ENCODE measurements at places on chromosomes 7 and 10. TPM values are rescaled to one million over a fixed set of nuclear protein-coding genes. Genes with fewer than 3 reads are reported as not detected.

- DNase-seq, result no peak
Measured at GRCh38 chr10:336247-336646, 201.0 kb downstream of the ZMYND11 start.

GRCh38 chr10:117509573-117509972 is 33.0 kb upstream of the EMX2 start:
- DNase-seq, result no peak

DNA sequence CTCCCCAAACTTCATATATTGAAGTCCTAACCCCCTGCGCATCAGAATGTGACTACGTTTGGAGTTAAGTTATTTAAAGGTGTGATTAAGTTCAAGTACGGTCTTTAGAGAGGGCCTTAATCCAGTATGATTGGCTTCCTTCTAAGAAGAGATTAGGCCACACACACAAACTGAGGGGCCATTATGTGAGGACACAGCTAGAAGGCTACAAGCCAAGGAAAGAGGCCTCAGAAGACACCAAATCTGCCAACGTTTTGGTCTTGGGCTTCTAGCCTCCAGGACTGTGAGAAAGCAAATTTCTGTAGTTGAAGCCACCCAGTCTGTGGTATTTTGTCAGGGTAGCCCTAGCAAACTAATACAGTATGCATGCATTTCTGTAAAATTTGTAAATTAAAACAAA is 41.7 kb downstream of the REEP3 start:
- no peak for DNase-seq

- peak; percentile 59 for DNase-seq
Measured at GRCh38 chr10:91552274-91553095, 80.4 kb downstream of the PPP1R3C start.

DNA sequence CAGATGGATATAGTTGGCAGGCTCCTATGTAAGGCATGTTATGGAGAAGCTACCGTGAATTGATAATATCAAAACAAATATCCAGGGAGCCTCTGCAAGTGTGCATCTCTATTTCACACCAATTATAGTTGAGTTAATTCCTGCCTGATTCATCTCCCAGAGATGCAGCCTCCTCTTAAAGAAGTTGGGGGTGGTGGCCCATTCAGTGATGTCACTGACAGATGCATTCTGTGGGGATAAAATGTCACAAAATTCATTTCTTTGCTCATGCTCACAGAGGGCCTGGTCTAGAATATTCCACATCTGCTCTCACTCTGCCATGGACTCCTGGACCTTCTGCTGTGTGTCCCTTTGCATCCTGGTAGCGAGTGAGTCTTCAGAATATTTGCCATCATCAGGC is 189.1 kb upstream of the PRSS1 start:
- no peak for DNase-seq

- no peak for DNase-seq
Measured at GRCh38 chr7:69630292-69630691, 32.0 kb downstream of the AUTS2 start.

DNA sequence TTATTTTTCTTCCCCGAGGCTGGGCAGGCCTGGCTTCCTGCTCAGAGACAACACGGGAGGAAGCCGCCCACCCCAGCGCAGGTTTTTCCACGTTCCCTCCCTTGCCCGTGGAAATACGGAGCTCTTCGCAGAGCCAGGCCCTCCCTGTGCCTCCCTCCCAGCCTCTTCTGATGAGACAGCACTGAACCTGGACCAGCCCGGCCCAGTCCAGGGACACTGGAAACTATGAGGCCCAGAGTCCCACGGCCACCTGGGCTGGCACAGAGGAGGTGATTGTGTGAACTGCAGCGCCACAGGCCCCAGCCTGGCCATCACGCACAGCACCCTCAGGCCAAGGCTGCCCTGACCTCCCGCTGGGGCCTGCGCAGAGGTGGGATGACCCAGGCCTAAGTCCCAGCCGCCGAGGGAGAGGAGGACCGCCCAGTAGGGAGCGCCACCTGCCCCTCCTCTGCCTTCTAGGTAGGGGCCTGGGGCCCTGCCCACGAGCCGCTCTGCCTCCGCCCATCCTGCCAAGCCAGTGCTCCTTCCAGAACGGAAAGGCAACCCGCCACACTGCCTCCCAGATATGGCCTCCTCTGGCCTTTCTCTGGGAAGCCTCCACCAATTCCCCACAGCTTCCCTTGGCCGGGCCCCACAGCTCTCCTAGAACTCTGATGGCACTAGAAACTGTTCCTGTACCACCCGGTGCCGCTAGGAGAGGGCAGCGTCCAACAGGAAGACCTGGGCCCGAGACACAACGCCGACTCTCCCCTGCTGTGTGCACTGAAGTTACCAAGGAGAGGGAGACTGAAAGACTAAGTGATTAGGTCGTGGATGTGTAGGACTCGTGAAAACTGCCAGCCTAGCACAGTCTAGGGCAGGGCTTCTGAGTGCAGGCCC is 57.2 kb downstream of the PROSER2 start:
- DNase-seq, result no peak

GRCh38 chr7:100130608-100131453 is 4.1 kb downstream of the MBLAC1 start:
- peak; percentile 76 for DNase-seq

GRCh38 chr10:11262494-11263345 is 245.0 kb downstream of the CELF2 start:
- DNase-seq, result no peak

- peak; percentile 96 for DNase-seq
Measured at GRCh38 chr7:94183289-94183749, 179.2 kb upstream of the BET1 start.

- peak; percentile 22 for DNase-seq
Measured at GRCh38 chr10:96700374-96701099, 19.8 kb downstream of the PIK3AP1 start.

- DNase-seq, result peak; percentile 80
Measured at GRCh38 chr10:31669357-31669756, 259.3 kb downstream of the ARHGAP12 start.

DNA sequence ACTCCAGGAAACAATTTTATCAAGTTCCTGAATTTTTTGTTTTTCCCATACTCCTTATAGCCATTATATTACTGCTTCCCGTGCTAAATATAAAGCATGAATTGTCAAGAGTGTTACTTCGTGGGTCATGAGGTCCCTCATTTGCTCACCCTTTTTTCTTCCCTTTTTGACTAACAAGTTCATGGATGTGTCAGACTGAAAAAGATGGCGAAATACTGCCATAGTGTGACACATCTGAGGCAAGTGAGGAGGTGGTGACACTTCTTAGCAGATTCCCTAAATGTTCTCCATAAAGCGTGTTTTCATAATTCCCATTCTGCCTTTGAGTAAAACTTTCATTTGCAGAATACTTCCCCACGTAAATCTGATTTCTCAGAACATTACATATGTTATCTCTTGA is 269.6 kb upstream of the FZD1 start:
- no peak for DNase-seq

GRCh38 chr7:68125168-68125567 is 1128.5 kb downstream of the TYW1 start:
- no peak for DNase-seq

- no peak for DNase-seq
Measured at GRCh38 chr10:45235798-45236220, 79.6 kb downstream of the OR13A1 start.

DNA sequence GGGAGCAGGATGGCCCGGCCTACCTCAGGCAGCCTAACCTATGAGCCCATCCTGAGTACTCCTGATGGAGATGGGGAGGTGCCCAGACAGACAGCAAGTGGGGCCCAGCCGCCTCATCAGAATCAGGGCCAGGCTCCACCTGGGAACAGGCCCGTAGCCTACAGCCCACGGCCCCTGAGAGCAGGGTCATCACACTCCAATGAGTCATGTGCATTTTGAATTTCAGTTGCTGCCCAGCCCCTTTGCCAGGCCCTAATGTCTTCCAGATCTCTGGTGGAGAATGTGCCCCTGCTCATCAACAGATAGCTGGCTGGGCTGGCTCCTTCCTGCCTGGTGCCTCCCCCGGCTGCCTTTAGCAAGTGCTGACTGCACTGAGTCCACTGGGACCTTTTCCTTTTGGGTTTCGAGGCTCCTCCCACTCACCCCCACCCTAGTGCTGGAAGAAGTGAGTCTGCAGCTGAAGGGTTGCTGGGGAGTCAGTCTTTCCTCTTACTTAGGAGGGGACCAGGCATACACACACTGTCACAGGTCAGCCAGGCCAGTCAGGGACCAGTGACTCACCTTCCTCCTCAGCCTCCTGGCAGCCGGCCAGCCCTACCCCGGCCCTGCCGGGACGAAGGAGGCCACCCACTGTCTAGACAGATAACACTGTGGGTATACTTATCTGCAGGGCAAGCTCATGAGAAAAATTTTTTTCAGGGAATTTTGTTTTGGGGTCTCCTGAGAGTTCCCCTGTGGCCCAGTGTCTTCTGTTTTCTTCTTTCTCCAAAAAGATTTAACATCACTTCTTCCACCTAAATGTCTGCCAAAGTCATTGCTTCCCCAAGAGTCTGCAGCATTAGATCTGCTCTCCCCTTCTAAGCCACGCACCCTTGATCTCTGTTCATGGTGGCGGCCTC is 9.1 kb upstream of the ASIC3 start:
- peak; percentile 53 for DNase-seq

DNA sequence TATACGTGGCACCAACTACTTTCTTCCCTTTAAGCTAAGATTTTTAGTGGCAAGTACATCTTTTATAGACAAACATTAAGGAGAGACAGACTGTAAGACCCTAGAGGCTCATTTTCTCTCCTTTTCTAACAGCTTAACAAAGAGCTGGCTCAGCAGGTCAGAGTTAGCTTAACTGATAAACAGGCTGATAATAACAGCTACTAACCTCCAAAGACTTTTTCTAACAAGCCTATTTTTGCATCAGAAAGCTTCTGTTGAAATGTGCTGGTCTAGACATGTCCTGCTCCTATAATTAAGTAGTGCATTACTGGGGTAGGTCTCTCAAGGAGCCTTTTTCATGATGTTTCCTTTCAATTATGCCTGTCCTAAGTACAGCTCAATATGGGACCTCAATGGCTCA is 238.2 kb upstream of the FAM3C start:
- DNase-seq, result no peak

GRCh38 chr7:42479816-42480633 is 243.0 kb upstream of the GLI3 start:
- peak; percentile 64 for DNase-seq

GRCh38 chr7:21427182-21427870 is 557 bp upstream of the SP4 start:
- peak; percentile 99 for DNase-seq

- no peak for DNase-seq
Measured at GRCh38 chr10:44176311-44176710, 208.6 kb downstream of the CXCL12 start.

DNA sequence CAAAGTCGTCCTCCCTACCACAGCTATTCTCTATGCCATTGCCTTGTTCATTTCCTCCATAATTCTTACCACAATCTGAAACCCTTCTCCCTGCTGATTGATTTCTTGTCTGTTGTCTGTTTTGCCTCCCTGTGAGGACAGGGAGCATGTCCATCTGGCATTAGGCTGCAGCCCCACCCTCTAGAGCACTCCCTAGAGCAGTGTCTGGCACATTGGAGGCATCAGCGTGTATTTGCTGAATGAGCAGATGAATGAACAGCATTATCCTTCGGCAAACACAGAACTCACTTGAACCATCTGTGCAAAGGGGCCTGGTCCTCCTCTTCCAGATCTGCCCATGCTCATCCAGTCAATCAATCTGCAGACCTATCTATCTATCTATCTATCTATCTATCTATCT is 5.1 kb upstream of the DMBT1 start:
- DNase-seq, result no peak

DNA sequence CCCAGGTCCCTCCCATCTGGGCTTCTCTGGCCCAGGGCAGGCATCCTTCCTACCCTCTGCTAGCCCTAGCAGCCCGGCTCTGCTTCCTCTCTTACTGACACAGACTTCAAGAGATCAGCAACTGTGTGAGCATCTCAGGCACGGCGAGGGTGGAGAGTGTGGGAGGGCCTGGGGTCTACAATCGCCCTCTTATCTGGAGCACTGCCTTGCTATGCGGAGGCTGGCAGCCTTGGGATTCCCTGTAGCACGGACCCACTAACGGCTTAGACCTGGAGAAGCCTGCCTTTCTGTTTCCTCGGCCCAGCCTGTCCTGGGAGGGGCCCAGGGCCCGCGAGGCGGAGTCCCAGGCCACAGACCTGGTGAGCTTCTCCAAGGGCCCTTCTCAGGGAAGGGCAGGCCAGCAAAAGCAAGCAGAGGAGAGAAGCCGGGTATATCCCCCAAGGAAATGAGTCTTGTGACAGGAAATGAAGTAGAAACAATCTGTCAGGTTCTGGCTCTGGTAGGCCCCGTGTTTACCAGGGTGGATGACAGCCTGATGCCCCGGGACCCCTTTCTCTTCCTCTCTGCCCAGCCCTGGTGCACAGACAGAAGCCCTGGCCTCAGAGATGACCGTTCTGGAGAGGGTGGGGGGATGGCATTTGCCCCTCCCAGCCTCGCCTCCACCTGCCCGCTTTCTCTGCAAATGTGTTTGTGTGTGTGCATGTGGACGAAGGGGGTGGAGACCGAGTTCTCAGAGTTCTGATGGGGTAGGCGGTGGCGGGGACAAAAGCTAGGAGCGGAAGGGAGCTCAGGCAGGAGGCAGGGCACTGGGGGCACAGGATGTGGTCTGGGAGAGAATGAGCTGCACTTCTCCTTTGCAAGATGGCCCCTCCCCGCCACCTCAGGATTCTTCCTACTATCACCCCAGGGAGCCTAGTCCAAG is 2.5 kb downstream of the LRCH4 start:
- peak; percentile 60 for DNase-seq

- peak; percentile 25 for DNase-seq
Measured at GRCh38 chr10:133608855-133609254, 17.7 kb downstream of the FRG2B start.

DNA sequence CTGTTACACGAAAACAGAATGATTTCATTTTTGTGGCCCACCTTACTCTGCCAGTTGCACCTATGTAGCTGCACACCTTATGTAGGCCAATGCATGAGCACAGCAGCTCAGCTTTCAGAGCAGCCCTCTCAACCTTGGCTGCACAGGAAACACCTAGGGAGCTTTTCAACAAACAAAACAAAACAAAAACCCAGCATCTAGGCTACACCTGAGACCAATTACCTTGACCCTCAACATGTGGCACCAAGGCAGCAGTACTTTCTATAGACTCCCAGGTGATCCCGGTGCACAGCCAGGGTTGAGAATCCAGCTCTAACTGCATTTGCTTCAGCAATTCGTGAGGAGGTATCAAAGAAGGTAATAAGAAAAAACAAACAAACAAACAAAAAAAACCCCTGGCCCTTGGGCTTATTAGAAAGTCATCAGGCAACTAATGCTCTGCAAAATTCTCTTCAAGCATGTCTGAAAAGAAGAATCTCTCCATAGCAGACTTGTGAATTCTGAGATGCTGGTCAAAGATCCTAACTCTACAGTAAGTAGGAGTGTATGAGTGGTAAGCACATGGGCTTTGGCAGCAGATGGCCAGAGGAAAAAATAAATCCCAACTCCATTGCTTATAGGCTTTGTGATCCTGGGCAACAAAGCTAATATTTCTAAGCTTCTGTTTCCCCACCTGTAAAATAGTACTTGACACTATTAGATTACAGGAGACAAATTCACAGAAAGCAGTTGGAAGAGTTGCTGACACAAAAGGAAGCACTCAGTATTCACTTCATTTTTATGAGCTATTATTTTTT is 113.4 kb upstream of the NOBOX start:
- no peak for DNase-seq

ANKRD61 gene
- total RNA-seq, result 0.22 TPM

AKR1D1 gene
- not detected for total RNA-seq

TMEM72 gene
- total RNA-seq, result 0.04 TPM

AQP1 gene
- total RNA-seq, result 96.4 TPM

ABCB1 gene
- 0.53 TPM for total RNA-seq

PTPRE gene
- 5.5 TPM for total RNA-seq

UCMA gene
- 2.6 TPM for total RNA-seq

C10orf62 gene
- total RNA-seq, result not detected

EGFR gene
- total RNA-seq, result 25.4 TPM

AKR1C4 gene
- not detected for total RNA-seq

ANXA8 gene
- total RNA-seq, result not detected

C10orf105 gene
- 0.09 TPM for total RNA-seq

CCSER2 gene
- 44.1 TPM for total RNA-seq
